Stomach (tissue), 19 donors: ENCODE measurements at places on chromosomes 2 and 18.

GRCh38 chr2:145040433-145040832 lies 520.5 kb upstream of the ZEB2 start:
- no peak for DNase-seq

- DNase-seq = no peak
Observed at GRCh38 chr2:54942373-54942772, 107.9 kb downstream of the RTN4 start.

- DNase-seq = no peak
Observed at GRCh38 chr2:58595714-58596113, 354.6 kb upstream of the FANCL start.

DNA sequence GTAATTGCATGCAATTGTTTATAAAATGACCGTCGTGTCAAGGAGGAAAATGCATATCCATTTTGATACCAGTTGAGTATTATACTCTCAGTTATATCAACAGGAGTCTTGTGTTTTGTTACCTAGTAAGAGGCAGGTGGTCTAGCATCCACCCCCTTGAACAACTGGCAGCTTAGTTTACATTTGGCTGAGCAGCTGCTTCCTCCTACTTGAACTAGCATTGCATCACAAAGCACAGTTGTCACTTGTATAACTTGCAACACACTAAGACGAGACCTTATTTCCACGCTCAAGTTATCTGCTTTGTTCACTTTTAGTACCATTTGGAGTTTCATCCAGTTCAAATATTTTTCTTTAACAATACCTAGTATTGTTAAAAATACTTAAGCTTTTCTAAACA lies 75.4 kb upstream of the UBE2E3 start:
- DNase-seq = no peak

- no peak for DNase-seq
Observed at GRCh38 chr2:226137201-226137811, 662.3 kb downstream of the IRS1 start.

- no peak for DNase-seq
Observed at GRCh38 chr2:96517079-96517478, 11.9 kb upstream of the NEURL3 start.

DNA sequence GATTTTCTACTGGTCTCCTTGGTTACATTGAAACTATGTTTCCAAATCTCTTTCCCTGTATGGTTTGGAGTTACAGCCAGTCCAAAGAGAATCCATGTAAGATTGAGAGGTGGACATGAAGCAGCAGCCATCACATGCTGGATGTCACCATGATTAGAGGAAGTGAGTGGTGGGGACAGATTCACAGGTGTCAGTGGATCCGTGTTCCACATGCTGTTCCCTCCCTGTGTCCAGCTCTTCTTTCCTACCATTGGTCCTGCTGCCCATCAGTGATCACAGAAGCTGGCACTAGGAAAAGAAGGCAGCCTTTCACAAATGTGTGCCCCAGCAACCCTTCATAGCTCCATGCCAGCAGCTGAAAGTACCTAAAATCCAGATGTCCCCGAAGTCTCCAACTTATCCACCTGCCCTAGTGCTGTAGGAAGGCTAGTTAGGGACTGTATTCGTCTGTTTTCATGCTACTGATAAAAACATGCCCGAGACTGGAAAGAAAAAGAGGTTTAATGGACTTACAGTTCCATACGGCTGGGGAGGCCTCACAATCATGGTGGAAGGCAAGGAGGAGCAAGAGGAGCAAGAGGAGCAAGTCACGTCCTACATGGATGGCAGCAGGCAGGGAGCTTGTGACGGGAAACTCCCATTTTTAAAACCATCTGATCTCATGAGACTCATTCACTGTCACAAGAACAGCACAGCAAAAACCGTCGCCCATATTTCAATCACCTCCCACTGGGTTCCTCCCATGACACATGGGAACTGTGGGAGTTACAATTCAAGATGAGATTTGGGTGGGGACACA lies 207.5 kb downstream of the INSIG2 start:
- no peak for DNase-seq

- DNase-seq = no peak
Observed at GRCh38 chr2:148643421-148643820, 1.1 kb upstream of the EPC2 start.

DNA sequence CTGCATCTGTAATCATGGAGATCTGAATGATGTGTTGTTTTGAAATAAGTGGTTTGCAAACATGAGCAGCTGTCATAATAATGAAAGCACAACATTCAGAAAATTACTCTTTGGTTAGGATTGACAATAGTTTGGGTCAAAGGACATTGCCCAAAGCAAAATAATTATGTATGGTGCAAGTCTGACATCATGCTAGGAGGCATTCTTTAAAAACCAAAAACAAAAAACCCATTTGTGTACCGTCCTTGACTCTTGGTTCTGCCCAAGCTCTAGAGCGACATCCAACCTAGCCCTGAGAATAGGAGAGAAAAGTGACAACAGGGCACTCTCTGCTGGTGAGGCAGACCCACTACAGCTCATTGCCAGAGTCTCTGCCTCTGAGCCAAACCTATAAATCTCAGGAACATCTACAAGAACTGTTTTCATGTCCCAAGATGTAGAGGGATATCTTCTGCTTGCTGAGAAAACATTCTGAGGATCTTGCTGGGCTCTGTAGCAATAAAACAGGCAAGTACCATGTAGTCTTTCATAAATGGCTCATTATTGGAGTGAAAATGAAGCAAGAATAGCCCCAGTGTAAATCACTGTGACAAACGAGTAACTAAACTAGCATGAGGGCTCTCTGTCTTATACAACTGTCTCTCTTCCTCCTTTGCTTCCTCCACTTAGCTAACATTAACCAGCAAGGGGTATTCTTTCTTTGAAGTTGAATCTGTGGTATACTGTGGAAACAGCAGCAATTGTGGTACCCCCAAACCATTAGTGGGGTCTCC lies 266.8 kb upstream of the CXCR4 start:
- no peak for DNase-seq

GRCh38 chr2:80050246-80050645 lies 254.3 kb downstream of the LRRTM1 start:
- no peak for DNase-seq

DNA sequence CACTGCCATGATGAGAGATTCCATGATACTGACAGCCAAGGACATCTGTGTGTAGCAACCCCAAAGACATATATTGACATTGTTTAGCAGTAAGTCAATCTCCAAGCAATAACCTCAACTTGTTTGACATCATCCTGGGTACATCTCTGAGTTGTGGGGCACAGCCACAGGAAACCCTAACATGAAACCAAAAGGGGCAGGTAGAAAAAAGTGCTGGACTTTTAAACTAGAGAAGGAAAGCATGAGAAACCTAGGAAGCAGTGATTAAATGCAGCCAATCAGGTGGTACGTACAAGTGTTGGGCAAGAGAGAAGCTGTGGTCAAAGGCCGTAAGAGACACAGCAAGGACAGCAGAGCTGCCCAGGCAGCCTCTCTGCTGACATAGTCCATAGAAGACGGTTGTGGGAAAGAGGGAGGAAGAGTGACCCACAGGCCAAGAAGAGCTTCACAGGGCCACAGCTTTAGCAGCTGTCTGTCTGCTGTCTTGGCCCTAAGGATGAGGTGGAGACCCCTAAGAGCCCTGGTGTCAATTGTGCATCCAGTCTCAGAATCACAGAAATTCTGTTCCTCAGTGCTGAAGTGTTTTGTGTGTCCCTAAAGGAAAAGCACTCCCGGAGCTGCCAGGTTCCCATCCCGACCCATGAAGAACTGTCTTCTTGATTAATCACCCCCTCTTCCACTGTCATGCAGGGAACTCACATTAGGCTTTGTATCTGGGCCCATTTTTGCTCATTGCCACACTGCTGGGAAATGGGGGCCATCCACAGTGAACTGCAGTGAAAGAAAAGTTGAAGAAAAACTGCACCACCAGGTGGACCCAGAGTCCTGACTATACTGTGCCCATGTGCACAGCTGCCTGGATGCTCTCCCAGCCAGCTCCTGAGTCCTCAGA lies 25.4 kb upstream of the CHN1 start:
- peak; percentile 78 for DNase-seq
